ENCODE measurements at places on chromosomes 5 and 9.

DNA sequence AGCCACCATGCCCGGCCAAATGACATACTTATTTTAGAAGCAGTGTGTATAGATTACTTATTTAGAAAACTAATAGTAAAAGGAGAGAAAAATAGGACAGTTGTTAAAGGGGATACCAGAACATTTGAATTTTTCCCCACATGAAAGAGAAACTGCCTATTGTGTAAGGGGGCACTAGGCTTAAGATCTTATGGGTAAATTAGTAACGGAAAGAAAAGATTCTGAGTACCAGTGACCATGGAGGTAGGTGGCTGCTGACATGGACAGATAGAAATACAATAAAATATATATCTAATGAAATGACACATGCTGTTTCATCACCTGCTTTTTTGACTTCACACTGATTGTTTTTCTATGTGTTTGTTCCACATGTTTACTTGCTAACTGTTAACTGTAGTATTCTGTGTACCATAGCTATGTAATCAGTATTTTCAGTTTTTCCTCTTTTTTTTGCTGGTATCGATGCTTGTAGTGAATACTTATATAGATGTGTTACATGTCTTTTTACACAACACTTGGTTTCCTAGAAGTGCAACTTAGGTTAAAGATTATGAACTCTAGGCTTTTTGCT lies 3.0 kb upstream of the DNAJC21 start:
- DNase-seq, result no peak

GRCh38 chr5:40447438-40447837 lies 232.3 kb upstream of the PTGER4 start:
- DNase-seq, result no peak

- no peak for DNase-seq
These were observed 17.3 kb downstream of the ADGRD2 start for GRCh38 chr9:124467410-124468060.

- no peak for DNase-seq
These were observed 59.0 kb downstream of the DRD1 start for GRCh38 chr5:175384724-175385552.

- DNase-seq, result no peak
These were observed 552.0 kb upstream of the KLF4 start for GRCh38 chr9:108041551-108041950.

DNA sequence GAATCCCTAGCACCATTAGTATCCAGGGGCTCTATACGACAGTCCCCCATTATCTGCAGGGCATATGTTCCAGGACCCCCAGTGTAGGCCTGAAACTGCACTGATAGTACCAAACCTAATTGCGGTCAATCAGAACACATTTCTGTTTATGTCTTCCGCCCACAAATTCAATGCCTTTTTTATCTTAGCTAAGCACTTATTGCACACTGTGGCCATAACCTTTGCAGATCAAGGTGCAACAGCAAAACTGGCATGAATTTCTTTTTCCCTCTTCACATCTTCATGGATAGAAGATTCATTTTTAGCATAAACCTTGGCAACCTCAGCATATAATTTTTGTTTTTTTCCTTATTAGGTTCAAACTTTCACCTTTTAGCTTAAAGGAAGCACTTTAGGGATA lies 361.1 kb downstream of the DEPDC1B start:
- no peak for DNase-seq

DNA sequence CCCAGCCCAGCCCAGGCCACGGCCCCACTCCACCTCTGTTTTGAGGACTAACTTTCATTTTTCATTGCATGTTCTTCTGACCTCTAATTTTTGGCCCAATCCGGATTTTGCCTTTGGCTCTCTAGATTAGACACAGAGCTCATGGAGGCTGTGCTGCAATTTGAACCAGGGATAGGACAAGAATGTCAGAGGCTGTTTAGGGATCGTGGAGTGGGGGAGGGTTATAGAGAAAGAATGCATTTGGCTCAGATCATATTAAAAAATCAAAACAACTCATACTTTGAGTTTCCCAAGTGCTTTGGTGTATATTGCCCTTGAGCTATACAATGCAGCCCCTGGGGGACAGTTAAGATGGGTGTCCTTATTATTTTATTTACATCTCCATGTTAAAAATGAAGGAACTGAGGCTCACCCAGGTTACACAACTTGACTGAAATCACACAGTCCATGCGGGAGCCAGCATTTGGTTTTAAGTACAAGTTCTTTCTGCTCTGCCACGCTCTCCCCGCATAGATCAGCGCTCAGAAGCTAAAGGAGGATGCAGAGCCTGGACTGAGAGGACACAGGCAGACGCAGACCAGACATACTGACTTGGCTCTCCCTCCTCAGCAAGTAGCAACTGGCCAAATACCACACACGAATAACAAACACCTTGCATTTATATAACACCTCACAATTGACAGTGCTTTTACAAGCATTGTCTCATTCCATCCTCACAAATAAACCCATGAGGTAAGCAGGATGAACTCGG lies 126.4 kb upstream of the RAI14 start:
- no peak for DNase-seq

- no peak for DNase-seq
These were observed 182.8 kb downstream of the SPOCK1 start for GRCh38 chr5:137316346-137316736.

GRCh38 chr5:140557965-140558364 lies 692 bp upstream of the SRA1 start:
- DNase-seq, result no peak

Measured in activated CD4-positive, alpha-beta T cell treated with anti-CD3 and anti-CD28 coated beads, Interleukin-2, amount 50 U/mL, for 24 hours (primary cell).